H4 (cell line): ENCODE measurements at places on chromosomes 4 and X. TPM values are rescaled to one million over a fixed set of nuclear protein-coding genes. Genes with fewer than 3 reads are reported as not detected.

The CT45A5 gene
- total RNA-seq, result 0.50 TPM in 1 of 2 replicates, not detected in the other

The NAP1L3 gene
- 13.2 and 13.4 TPM in 2 replicates for total RNA-seq

GRCh38 chrX:133645977-133646718 is 230.9 kb upstream of the GPC4 start:
- DNase-seq, result no peak

GRCh38 chrX:1686642-1687041 is 71.8 kb downstream of the ASMT start:
- DNase-seq, result no peak

- peak; percentile 23 for DNase-seq
Observed at GRCh38 chr4:99856166-99856565, 38.1 kb downstream of the LAMTOR3 start.

- no peak for DNase-seq
Observed at GRCh38 chr4:76380561-76380960, 40.4 kb downstream of the CCDC158 start.

- no peak for DNase-seq
Observed at GRCh38 chrX:1661048-1661921, 46.4 kb downstream of the ASMT start.

The JAKMIP1 gene
- total RNA-seq, result 0.21 and 0.64 TPM in 2 replicates
